Endodermal cell (in vitro differentiated cells): ENCODE measurements at places on chromosomes 3 and 15. TPM values are rescaled to one million over a fixed set of nuclear protein-coding genes. Genes with fewer than 3 reads are reported as not detected.

MESP2 gene
- 1.3 to 1.9 TPM (median 1.6 TPM) in 3 replicates for total RNA-seq

- DNase-seq = no peak
These were observed 61.9 kb upstream of the PHLDB2 start for GRCh38 chr3:111797171-111797615.

- DNase-seq = no peak
These were observed 44.5 kb upstream of the MYO5C start for GRCh38 chr15:52340093-52340492.

DNA sequence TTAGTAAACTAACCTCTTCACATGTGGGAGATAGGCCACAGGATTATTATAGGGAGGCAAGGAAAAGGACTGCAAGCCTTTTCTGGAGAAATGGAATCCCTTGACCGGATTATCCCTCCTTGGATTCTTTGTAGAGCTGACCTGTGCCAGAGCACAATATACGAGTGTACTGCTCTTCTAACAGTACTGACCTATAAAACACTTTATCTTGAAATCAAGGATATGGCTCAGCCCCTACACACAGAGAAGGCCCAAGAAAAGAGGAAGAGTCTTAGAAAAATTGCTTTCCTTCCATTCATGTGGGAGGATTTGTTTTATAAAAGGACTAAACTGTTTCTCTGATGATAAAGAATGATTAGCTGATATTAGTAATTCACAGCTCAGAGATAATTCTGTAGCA, 42.2 kb downstream of the DMXL2 start:
- no peak for DNase-seq

NRROS gene
- 3.2 TPM in 2 replicates for total RNA-seq
